ENCODE measurements at places on chromosomes 7 and 10.

- no peak for DNase-seq
Observed at GRCh38 chr7:25834050-25834449, 317.9 kb upstream of the NFE2L3 start.

DNA sequence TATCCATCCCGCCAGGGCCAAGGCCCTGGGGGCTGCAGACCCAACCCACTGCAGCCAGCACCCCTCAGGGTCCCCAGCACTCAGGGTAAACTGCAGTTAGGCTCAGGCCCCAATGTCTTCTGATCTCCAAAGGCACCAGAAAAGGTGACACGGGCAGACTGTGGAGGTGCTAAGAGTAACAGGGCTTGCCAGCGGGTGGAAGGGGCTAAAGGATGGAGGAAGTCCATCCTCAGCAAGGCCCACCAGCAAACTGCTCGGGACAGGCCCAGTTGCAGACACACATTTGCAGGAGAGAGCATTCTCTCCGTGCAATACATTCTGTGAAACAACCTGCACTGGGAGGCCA is 95.6 kb upstream of the DDC start:
- DNase-seq = no peak

DNA sequence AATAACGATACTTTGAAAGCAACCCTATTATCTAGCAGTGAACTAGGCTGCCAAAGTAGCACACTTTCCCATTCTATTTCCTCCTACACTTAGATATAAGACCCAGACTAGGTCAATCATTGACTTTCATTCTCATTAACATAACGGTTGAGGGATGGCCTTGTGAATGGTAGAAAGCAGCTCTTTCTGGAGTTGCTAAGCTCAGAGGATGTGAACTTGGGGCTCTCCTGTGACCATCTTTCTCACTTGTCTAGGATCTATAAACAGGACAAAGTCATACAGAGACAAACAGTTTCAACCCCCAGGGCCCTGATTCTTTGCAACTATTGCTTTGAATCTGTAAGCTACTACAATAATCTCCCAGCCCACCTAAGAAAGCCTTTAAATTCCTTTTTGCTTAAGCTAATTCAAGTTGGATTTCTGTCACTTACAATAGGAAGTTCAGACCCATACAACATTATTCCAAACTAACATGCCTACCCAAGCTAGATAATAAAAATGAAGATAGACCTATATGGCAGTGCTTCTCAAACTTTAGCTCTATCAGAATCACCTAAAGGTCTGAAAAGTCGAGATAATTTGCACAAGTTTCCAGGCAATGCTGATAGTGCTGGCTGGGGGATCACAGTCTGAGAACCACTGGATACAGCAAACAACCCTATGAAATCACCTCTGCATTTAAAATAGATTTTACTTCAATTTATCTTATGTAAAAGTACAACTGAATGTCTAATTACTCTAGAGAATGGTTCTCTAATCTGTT is 16.7 kb downstream of the P4HA1 start:
- no peak for DNase-seq

DNA sequence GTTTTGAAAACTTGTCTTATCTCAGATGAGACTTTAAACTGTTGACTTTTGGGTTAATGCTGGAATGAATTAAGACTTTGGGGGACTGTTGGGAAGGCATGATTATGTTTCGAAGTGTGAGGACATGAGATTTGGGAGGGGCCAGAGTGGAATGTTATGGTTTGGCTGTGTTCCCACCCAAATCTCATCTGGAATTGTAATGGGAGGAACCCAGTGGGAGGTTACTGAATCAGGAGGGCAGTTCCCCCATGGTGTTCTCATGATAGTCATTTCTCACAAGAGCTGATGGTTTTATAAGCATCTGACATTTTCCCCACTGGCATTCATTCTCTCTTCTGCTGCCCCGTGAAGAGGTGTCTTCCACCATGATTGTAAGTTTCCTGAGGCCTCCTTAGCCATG is 13.8 kb upstream of the POT1 start:
- DNase-seq = no peak

DNA sequence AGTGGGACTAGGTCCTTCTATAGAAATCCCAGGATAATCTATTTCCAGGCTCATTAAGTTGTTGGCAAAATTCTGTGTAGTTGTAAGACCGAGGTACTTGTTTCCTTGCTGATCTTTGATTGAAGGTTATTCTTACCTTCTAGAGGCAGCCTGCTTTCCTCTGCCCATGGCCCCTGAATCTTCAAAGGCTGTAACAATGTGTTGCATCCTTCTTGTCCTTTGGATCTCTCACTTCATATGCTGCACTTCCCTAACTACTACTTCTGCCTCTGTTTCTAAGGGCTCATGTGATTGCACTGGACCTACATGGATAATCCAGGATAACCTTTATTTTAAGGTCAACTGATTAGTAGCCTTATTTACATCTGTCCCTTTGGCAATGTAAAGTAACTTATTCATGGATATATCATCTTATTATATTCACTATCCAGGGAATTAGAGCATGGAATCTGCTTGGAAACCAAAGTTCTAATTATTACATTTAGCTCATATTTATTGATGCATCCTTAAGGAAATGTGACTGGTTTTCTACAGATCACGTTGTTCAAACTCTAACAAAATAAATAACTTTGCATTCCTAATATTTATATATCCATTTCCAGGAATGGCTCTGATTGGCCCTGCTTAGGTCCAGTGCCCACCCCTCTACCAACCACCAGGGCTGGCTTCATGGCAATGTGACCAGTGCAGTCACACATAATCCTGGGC is 85.6 kb downstream of the IMMP2L start:
- no peak for DNase-seq

All from GOT3 (cell line).